ENCODE measurements at places on chromosomes 6 and 20.

DNA sequence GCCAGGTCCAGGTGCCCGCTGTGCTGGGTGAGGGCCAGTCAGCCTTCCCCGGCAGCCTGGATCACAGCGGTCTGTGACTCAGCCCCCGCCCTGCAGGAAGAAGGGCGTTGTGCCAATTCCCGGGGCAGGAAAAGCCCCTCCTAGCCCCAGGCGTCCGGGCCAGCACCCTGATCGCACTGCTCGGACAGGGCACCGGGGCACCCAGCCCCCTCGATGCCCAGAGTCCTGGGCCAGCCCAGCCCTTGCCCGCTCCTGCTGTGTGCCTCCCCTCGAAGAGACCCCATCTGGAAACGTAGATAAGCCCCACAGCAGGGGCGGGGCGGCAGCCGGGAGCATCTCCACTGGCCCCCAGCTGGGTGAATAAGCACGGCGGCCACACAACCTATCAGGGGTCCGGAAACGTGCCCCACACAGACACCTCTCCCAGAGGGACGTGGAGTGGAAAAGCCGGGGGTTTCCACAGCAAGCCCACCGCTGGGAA is 9.9 kb downstream of the LAMA5 start:
- DNase-seq, result no peak

GRCh38 chr6:36984581-36985416 is 1.2 kb downstream of the MTCH1 start:
- no peak for DNase-seq

DNA sequence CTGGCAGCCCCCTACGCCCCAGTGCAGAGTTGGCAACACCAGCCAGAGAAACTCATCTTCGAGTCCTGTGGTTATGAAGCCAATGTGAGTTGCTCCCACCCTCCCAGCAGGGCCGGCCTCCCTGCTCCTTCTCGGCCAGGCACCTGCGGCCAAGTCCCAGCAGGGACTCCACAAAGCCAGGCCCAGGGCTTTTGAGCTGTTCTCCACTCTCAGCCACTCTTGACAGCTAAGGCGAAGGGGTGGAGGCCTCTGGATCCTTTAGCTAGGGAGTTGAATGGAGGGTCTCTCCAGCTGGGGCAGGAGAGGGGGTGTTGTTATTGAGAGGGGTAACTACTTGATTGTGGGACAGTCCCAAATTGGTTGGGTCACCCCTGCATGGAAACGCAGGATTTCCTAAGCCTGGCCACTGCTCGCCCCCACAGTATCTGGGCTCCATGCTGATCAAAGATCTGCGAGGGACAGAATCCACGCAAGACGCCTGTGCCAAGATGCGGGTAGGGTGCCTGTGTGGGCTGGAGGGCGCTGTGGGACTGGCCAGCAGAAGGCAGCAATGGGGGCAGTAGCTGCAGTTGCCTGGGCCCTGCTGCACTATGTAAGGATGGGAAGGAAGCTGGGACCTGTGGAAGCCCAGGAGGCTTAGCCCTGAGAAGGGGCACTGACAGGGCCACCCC is 58.3 kb downstream of the TCP11 start:
- DNase-seq, result no peak

- DNase-seq, result no peak
These were observed 61.5 kb downstream of the RREB1 start for GRCh38 chr6:7169296-7169721.

- no peak for DNase-seq
These were observed 265.9 kb upstream of the RIN2 start for GRCh38 chr20:19492116-19492515.

Data from Kasumi-1 (cell line).